ENCODE measurements at places on chromosomes 16 and 17.

- no peak for DNase-seq
Observed at GRCh38 chr17:57585341-57586195, 159.5 kb downstream of the CCDC182 start.

- no peak for DNase-seq
Observed at GRCh38 chr17:43845766-43846165, 1.2 kb upstream of the CD300LG start.

GRCh38 chr17:63973247-63973646 lies 529 bp upstream of the SCN4A start:
- no peak for DNase-seq

- no peak for DNase-seq
Observed at GRCh38 chr17:33469911-33470310, 176.8 kb upstream of the ASIC2 start.

- no peak for DNase-seq
Observed at GRCh38 chr17:71099003-71099714, 929.8 kb downstream of the KCNJ2 start.

- DNase-seq, result no peak
Observed at GRCh38 chr17:28788100-28788499, 44.3 kb downstream of the TRAF4 start.

- DNase-seq, result no peak
Observed at GRCh38 chr17:29674281-29674680, 51.6 kb upstream of the CORO6 start.

- no peak for DNase-seq
Observed at GRCh38 chr17:50277357-50277754, 3.1 kb downstream of the TMEM92 start.

DNA sequence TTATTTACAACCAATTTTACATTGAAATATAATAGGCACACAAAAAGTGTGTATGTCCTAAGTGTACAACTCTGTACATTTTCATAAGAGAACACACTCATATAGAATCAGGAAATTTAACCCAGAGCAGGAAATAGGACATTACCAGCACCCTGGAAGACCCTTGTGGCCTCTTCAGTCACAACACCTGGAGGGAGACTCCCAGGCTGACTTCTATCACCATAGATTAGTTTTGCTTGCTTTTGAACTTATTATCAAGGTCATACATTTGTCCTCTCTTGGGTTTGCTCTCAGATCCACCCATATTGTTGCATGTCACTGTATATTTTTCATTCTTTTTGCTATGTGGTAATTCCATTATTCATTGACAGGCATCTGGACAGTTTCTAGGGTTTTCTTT lies 5.8 kb downstream of the RIPOR1 start:
- DNase-seq, result no peak

DNA sequence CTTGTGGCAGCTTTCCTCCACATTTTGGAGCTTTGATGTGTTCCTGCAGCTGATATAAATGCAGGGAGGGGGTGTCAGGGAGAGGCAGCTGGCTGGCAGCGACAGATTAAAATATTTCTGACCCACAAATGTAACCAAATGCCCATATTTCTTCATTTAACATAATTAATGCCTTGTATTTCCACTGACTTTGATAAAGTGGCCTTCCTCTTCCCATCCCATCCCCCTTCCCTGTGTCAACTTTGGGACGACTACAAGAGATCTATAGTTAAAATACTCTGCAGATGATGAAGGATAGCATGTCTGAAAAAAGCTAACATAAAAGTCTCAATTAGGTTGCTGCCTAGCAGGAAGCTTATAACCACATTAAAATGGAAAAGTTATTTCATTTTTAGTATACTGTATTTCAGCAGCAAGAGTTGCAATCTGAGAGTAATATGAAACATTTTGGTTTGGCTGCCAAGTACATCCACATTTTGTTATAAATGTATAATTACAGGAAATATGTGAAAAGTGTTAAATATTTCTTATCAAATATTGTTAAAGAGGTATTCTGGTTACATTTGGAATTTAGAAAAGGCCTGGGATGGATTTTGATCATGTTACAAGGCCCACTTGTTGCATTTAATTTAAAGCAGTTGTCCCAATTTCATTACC lies 238.7 kb upstream of the TBX2 start:
- no peak for DNase-seq

- no peak for DNase-seq
Observed at GRCh38 chr16:58471209-58471975, 28.6 kb upstream of the NDRG4 start.

GRCh38 chr17:4358154-4358553 lies 8.3 kb downstream of the UBE2G1 start:
- DNase-seq, result no peak

DNA sequence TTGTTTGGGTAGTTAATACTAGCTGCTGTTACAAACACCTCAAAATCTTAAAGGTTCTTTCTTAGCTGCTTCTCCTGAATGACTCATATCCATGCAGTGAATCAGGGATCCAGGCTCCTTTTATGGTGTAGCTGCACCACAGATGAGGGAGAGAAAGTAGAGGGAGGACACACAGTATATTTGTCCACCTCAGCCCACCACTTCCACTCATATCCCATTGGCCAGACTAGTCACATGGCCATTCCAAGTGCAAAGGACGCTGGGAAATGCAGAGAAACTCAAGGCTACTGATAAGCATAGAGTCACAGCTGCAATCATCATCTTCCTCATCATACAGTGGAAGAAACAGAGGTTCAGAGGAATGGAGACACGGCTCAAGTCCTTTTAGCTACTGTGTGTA lies 63.8 kb downstream of the GSG1L start:
- no peak for DNase-seq

- no peak for DNase-seq
Observed at GRCh38 chr17:78507526-78507925, 69.7 kb downstream of the DNAH17 start.

- no peak for DNase-seq
Observed at GRCh38 chr16:85422196-85422631, 190.9 kb upstream of the GSE1 start.

GRCh38 chr17:72346306-72346705 lies 225.5 kb downstream of the SOX9 start:
- DNase-seq, result no peak

GRCh38 chr16:1787322-1788094 lies 4.7 kb downstream of the NUBP2 start:
- peak; percentile 3 for DNase-seq

DNA sequence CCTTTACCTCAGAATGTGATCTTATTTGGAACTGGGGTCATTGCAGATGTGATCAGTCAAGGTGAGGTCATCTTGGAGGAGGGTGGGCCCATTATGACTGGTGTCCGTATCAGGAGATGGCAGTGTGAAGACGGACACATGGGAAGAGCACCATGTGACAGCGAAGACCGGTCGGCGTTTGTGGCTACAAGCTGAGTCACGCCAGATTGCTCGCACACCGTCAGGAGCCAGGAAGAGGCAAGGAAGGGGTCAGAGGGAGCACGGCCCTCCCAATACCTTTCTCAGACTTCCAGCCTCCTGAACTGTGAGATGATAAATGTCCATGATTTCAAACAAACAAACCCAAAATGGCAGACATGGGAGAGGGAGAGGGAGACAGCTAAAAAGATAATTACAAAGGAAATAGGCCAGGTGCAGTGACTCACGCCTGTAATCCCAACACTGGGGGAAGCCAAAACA lies 13.2 kb downstream of the STARD3 start:
- DNase-seq, result no peak

GRCh38 chr17:77631307-77631706 lies 327.2 kb upstream of the TNRC6C start:
- DNase-seq, result no peak

DNA sequence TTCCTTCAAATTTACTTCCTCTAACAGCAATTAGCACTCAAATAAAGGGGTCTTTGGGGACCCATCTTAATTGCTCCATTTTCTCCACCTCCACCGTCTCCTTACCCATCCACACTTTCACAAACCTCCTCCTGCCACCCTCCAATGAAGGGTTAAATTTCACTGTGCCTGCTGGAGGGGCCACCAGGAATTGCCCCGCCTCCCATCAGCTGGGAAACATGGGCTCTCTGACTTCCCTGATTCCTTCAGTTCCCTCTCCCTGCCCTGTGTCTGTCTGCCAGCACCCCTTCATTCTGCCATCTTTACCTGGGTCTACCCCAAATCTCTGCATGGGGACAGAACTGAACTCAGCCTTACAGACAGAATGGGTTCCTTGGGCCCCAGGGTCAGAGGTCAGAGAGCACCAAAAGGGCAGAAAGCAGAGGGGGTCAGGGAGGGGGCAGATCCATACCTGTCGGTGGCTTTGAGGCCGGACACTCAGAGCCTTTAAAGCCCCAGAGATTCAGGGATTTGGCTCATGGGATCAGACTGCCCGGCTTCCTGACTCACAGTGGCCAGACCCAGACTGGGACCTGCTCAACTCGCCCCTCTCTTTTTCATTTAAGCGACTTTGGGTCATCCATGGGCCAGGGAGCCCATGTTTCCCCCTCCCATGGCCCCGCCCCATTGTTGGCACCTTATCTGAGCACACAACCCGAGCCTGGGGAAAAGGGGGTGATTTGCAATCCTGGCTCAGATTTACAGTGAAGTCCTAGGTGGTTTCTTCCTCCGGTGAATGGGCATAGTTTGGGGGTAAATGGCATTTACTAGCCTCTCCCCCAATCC lies 17.6 kb upstream of the SP2 start:
- no peak for DNase-seq

DNA sequence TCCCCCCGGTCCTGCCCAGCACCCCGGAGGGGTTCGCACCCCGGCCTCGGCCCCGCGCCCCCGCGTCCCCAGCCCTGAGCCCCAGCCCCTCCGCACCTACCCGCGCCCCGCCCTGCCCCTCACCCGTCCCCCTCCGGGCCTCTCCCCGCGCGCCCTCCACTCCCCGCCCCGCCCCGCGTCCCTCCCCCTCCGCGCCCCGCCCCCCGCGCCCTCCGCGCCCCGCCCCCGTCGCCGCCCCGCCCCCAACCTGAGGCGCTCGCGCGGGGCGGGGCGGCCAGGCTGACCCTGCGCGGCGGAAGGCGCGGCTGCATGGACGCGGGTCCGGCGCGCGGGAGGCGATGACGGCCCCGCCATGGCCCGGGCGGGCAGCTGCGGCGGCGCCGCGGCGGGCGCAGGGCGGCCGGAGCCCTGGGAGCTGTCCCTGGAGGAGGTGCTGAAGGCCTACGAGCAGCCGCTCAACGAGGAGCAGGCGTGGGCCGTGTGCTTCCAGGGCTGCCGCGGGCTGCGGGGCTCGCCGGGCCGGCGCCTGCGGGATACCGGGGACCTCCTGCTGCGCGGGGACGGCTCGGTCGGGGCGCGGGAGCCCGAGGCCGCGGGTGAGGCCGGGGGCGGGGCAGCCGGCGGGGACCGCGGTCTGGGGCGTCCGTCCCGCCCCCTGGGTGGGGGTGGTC lies at the start of gene SPIRE2:
Gene SPIRE2, plus strand, starts transcription at position 277 of the 671 bp plus-strand sequence. Its CDS starts 76 bp downstream, at position 353.
- DNase-seq, result peak; percentile 75

DNA sequence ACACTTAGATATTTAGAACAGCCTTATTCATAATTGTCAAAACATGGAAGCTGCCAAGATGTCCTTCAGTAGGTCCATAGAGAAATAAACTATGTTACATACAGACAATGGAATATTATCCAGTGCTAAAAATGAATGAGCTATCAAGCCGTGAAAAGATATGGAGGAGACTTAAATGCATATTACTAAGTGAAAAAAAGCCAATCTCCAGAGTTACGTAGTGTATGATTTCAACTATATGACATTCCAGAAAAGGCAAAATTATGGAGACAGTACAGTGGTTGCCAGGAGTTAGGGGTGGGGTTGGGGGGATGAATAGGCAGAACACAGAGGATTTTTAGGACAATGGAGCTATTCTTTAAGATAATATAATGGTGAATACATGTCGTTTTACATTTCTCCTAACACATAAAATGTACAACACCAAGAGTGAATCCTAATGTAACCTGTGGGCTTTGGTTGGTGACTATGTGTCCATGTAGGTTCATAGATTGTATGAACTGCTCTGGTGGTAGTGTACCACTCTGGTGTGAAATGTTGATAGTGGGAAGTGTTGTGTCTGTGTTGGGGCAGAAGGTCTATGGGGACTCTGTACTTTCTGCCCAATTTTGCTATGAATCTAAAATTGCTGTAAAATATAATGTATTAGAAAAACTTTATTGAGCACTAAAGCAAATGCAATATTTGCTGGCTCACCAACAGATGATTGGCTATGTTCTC lies 122.6 kb downstream of the USP22 start:
- DNase-seq, result no peak

- no peak for DNase-seq
Observed at GRCh38 chr16:75226550-75227360, 8.0 kb downstream of the CTRB1 start.

Measured in stimulated activated CD4-positive, alpha-beta T cell treated with anti-CD3 and anti-CD28 coated beads, Interleukin-15, amount 100 ng/mL, for 24 hours (primary cell).